T-helper 2 cell (primary cell): ENCODE measurements at places on chromosomes 13 and 19.

DNA sequence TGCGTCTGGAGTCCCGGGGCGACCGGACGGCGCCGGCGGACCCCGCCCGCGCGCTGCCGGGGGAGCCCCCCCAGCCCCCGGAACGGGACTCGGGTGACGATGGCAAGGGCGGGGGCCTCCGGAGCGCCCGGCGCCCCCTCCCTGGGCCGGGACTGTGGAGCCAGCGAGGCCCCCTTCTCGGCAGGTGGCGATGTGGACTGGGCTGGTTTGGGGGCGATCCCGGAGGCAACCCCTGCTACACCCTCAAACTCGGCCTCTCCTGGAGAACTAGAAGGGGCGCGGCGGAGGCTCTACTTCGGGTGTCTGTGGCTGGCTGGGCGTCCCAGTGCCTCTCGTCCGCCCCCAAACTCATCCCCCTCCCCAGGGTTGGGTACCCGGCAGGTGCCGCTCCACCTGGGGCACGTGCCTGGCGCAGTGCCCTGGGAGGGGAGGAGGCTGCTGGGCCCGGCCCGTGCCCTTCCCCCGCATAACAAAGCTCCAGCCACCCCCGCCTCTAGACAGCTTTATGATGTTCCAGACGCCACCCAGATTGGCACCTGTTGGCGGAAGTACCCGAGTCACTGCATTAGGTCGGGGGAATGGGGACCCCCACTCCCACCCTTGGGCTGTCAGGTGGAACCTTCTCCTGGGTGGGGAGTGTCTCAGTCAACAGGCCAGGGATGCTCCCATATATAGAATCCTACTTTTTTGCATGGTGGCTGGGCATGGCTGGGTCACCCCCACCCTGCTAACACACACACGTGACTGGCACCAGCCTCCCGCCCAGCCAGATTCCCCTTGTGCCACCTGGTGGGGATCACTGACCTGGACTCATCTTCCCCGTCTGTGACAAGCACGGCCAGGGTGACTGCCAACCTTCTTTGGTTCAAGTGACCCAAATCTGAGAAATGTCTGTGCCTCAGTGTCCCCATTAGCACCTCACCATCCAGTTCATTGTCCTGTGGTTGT lies 722 bp downstream of the PKN1 start:
- peak; percentile 51 for DNase-seq

DNA sequence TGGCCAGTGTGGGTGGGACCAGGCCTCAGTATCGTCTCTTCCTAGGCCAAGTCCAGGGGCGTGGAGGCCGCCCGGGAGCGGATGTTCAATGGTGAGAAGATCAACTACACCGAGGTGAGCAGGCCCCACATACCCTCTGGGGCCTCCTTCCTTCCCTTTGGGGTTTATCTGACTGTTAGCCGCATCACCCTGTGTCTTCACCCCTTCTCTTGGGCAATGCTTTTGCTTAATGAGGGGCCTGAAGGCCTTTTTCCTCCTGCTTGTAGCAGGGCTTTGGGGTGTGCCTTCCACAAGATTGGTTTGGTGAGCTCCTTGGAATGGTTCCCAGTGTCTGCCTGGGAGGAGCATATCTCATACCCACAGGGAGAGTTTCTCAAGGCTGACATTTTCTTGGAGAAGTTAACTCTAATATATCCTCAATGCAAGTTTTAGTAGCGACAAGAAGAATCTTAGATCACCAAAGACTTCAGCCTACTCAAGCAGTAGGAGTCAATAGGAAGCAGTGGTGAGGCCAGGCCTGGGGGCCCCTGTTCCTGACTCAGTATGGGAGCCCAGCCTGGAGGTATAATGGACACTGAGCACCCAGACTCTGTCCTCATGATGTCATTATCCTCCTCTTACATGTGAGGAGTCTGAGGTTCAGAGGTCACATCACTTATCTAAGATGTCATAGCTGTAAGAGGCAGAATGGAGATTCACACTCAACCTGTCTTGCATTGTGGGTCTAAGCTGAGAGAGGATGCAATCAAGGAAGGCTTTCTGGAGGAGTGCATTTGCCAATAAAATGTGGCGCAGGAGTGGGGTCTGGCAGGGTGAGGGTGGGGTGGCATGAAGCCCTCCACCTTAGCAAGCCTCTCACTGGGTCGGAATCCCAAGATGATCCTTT lies 2.0 kb downstream of the GPI start:
- no peak for DNase-seq

DNA sequence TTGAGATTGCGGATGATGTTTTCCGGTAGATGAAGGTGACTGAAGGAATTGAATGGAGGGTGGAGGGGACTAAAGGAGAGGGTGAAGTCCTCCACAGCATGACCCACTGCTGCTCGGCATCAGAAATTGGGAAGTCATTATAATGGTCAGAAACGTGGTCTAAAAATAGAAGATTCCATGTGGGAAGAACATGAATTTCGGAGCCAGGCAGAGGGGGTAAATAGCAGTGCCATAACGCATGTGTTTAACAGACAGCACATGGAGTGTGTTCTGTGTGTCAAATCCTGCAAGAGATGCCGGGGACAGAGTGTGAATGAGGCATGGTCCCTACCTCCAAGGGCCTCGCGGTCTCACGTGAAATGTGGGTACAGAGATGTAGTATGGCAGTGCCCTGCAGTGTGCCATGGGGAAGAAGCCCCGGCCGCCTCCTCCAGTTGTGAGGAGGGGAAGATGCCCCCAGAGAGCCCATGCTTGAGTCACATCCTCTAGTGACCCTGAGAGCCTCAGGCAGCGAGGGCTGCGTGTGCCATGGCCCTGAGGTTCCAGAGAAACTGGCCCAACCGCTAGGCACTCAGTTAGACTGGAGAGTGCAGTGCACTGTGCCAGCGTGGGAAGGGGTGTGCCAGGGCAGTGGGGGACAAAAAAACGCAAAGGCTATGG lies 106.1 kb downstream of the COL4A2 start:
- no peak for DNase-seq

- no peak for DNase-seq
Observed at GRCh38 chr19:48676487-48676886, 3.7 kb upstream of the NTN5 start.

DNA sequence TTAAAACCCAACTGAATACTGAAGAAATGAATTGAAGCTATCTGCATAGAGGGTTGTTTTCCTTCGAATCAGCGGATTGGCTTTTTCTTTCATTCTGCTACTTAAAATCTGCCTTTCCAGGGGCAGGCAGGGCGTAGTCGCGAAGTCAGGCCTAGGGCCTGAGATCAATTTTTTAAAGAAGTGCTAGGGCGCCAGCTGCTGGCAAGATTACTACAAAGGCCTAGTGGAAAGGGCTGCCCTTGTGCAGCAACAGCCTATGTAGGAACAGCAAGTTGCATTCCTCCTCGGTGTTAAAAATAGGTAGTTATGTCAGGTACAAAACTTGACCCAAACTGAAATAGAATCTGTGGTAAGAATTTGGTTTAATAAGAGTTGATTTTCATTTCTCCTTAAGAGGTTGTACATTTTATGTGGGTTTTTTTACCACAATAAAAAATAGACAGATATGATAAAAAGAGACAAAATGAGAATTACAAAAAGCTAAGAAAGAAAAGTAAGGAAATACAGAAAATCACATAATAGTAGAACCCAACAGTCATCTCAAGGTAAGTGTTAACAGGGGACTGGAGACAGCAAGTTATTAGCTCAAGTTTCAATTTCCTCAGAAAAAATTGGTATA lies 9.5 kb upstream of the URAD start:
- DNase-seq, result peak; percentile 43

DNA sequence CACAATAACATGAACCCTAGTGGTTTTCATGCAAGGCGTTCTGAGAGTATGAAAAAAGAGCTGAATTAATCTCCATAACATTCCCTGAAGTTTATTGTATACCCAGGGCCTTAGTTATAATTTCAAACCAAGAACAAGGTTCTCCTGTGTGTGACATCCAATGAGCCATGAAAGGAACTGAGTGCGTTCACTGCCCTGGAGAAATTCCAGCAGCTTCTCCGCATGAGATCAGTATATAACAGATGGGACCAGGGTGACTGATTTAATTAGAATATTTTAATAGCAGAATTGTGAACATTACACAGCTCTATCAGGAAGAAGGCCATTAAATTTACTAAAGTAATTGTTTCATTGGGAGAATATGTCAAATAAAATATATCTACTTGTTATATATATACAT lies 1190.5 kb upstream of the SLC10A2 start:
- DNase-seq, result no peak
